ENCODE measurements at places on chromosomes 2 and 18.

GRCh38 chr18:55106466-55106865 is 147.2 kb upstream of the CCDC68 start:
- no peak for DNase-seq

DNA sequence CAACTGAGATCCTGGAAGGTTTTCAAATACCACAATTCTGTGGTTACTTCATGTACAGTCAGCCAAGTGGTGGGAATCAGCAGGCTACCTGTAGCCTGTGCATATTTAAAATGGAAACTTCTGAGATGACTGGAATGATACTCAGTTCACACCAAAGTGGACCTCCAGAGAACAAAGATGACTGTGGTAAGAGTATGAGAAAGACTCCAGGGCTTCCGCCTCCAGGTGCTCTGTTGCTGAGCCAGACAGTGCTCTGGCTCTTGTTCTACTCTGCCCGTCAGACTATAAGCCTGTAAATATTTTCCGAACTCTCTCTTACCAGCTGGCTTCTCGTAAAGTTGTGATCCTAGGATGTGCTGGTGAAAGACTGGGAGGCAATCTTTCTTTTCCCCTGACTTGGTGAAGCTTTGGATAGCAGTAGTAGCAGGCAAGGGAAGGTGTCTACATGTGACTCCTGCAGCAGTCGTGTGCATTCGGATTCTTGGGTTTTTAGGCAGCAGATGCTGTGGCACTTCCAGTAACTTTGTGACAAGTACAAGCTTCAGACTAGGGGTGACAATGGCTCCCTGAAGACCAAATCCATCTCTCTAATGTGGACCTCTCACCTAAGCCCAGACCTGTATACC is 23.1 kb downstream of the ST3GAL5 start:
- DNase-seq, result no peak

- no peak for DNase-seq
Observed at GRCh38 chr18:8673256-8674209, 31.8 kb upstream of the MTCL1 start.

DNA sequence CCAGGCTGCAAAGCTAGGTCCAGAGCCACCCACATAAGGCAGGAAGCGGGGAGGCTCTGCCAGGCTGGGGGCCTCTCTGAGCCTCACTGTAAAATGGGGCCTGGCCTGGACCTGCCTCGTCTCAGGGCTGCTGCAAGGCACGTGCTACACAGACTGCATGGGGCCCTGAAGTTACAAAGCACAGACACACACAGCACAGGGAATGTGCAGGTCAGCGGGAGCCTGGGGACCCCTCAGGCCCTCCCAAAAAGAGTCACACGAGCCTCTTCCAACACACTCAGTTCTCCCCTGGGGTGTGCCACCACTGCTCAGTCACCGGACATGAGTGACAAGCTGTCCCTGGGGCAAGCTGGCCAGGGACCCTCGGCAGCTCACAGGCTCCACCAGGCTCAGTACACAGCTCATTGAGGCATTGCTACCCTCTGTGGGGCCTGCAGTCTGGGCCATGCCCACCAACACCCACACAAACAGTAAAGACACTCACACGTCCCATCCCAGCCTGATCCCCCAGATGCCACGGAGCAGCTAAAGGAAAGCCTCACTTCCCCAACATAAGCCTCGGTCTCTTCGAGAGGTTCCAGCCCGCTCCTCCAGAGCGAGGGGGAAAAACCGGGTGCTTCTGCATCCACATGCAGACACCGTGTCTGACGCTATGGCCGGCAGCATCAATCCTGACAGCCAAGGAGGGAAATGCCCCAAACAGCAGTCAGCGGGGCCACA is 33.7 kb downstream of the BOK start:
- no peak for DNase-seq

- DNase-seq, result no peak
Observed at GRCh38 chr2:211328126-211328525, 771.7 kb downstream of the CPS1 start.

DNA sequence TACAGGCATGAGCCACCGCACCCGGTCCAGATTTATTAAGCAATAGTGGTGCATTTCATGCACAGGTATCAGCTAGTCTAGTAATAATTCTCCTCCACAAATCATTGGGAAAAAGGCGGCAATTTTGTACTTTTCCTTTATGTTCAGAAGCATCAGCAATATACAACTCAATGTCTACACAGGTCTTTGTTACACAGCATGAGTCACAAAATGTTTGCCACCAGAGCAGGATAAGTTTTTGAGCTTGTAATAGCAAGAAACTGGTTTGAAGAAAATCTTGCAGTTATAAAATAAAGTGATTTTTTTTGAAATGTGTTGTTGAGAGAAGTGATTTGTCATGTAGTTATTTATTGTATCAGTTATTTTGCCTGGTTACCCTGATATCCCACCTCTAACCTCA is 4.8 kb upstream of the ITPRIPL1 start:
- no peak for DNase-seq

GRCh38 chr2:60855989-60856669 is 25.2 kb upstream of the REL start:
- DNase-seq, result no peak

GRCh38 chr2:239230318-239231052 is 170.3 kb downstream of the HDAC4 start:
- DNase-seq, result no peak

GRCh38 chr18:31064130-31064529 is 21.6 kb upstream of the DSC3 start:
- no peak for DNase-seq

DNA sequence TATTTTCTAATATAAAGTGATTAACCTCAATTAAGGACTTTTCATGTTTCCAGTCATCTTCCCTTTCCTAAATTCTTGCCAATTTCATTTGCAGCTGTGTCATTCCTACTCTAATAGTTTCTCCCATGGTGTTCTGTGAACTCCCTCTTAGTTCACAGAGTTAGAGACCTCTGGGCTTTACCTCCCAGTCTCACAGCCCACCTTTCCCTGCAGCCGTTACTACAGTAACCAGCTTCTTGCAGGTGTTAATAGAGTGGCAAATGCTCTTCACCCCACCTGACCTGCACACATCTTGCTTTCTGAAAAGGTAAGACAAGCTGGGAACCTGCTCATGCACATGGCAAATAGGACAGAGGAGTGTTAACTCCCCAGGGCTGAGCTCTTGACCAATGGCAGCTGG is 250.1 kb downstream of the FBXO15 start:
- no peak for DNase-seq

DNA sequence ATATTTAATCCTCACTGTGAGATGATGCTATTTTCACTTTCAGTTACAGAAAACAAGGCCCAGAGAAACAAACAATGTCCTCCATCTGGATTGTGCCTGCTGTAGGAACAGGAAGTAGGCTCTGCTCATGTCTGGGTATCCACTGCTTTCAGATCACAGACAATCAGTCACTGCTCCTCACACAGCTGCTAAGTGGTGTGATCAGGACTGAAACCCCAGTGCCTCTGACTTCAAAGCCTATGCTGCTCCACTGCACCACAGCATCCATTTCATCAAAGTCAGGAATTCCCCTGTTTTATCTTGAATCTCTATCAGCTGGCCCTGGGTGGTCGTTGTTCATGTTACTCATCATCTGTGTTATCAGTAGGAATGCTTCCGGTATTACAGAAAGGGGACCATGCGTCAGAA is 303.8 kb upstream of the TRIB2 start:
- DNase-seq, result no peak

- DNase-seq, result no peak
Observed at GRCh38 chr2:180412219-180412618, 405.1 kb upstream of the CWC22 start.

All from T-helper 1 cell (primary cell).